ENCODE measurements at places on chromosomes 1 and 21. TPM values are rescaled to one million over a fixed set of nuclear protein-coding genes. Genes with fewer than 3 reads are reported as not detected.

DNA sequence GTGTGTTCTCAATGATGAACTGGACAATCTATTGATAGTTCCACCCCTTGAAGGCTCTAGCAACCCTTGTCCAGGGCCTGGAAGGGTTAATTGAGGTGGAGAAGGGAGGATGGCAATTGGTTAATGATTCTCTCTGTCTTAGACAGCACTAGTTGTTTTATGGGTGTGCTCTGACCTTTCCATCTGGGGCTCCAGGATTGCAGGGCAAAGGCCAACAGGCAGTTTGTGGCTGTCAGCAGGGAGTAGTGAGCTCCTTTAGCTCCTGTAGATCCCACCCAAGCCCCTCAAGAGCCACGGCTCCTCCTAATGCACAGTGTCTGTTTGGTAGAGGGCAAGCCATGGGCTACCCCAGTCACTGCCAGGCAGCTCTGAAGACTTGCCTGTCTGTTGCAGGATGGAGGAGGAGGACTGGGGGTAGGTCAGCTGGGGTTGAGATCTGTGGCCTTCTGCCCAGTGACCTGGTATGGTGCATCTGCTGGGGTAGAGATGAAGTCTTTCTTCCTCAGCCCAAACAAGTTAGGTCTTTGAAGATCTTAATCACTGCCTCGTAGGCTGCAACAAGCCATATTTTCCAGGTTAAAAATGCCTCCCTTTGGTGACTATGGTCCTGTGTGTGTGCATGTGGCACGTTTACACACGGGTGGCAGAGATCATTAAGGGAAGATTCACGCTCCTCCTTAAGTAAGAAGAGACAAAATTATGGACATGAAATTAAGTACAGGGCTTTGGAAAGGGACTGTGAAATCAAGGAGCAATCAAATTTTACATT, 7.7 kb downstream of the MROH7 start:
- no peak for DNase-seq

- no peak for DNase-seq
Observed at GRCh38 chr1:159089184-159089791, 12.7 kb upstream of the AIM2 start.

DNA sequence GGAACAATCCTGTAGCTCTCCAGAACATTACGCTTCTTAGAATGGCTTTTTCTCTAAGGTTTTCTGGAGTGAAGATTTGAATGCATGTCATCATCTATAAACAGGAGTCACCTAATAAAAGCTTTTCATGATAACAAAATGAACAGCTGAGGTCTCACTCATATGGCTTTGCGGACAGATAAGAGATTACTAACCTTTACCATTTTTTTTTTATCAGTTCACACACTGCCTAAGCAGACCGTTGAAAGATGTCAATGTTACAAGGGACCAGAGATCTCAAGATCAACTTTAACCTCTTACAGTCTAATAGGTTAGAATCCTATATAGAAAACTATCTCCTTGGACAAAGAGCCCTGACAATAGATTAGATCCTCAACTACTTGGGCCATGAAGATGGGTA, 41.4 kb downstream of the SCMH1 start:
- DNase-seq, result no peak

DNA sequence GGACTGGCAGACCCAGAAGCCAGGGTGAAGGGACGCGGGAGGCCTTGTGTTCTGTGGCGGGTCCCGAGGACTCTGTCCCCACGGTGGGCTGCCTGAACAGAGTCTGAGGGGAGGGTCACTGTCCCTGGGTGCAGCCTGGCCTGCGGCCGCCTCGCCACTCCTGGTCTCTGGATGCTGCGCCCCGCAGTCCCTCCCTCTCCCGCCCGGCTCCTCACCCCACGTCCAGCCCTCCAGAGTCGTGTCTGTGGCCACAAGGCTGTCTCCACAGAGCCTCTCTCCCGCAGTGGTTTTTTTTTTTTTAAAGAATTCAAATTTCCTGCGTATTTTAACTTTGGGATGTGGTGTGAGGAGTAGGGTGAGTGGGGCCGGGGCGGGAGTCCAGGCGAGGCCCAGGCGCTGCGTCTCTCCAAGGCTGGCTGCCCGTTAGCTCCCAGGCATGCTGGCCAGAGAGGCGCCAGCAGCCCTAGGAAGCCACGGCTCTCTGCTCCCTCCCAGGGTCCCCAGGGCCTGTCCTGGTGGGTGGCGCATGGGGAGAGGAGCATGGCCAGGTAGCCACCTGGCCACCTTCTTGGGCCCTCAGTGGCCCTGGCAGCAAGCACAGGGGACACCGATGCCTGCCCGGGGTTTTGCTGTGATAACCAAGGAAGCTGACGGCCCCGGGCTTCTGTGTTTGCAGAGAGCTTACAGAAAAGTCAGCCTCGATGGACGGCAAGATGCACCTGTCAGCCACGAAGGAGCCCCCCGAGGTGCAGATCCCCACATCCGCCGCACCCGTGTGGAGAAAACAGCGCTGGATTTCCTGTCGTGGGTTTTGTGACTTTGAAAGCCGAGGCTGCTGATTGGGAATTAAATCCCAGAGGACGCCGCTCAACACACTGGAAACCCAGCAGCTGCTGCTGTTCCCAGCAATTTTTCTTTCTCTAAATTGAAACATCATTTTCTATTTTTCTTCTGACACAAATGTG, 72.8 kb downstream of the MORN1 start:
- no peak for DNase-seq

GRCh38 chr1:14804626-14805025, 206.1 kb downstream of the KAZN start:
- DNase-seq, result no peak

DNA sequence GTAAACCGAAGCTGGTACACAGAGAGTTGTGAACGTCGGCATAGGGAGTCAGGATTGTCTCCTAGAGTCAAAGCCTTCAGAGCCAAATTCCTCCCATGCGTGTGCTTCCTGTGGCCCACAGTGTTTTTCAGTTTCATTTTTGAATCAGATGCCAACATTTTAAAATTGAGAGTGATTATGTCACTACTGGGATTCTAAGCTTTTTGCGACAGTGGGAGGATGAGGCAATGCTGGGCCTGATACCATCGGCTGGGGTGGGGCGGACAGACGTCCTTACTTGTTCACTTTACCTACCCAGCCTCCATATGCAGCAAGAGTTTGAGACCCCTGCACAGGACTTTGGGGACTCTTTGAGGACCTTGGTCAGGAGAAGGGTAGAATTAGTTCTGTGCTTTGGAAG, 1.3 kb upstream of the KLHDC7A start:
- DNase-seq, result no peak

DNA sequence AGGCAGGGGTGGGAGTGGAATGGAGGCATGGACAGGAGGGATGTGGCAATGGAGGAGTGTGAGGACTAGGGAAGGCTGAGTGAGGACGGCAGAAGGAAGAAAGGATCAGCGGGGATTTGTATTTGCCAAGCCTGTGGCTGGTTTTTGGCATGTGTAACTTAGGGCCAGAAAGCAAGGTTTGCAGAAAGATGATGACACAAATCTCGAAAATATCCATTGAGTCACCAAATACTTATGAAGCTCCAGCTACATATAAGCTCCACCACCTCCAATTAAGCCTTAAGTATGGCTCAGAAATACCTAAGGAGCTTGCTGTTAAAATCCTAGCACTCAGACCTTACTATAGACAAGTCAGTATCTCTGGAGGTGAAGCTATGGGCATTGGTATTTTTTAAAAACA, 90.1 kb downstream of the OMA1 start:
- no peak for DNase-seq

DNA sequence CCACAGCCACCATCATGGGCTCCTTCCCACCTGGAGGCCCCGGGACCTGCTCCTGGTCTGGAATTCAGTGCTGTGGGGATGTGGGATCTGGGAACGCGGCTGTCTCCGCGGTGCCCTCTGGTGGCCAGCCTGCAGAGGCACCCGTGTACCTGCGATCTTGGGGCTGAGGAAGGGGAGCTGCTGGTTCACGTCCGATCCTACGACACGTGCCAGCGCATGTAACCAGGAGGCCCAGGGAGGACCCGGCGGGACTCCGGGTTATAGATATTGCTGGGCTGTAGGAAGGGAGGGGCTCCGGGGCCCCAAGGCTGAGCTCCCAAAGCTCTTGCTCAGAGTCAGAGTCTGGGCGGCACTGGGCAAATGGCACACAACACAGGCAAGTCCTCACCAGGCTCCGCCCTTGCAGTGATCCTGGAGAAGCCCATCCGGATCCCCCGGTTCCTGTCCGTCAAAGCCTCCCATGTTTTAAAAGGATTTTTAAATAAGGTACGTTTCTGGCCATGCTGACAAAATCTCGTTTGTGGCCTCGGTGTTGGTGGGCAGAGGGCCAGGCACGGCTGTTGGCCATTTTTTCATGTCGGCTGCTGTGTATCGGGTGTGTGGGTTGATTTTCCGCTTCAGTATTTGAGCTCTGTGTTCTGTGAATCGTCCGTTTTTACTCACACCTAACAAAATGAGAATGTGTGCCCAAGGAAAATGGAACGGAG, 20.1 kb downstream of the FAAP20 start:
- peak; percentile 87 for DNase-seq

GRCh38 chr1:147246910-147247655, 4.6 kb downstream of the CHD1L start:
- no peak for DNase-seq

GRCh38 chr21:45599146-45599581, 44.4 kb upstream of the PCBP3 start:
- no peak for DNase-seq

The FCRL5 gene
- total RNA-seq, result not detected

The PDC gene
- not detected for total RNA-seq

Data from cerebellum (tissue), 4 donors.